ENCODE measurements at places on chromosomes 1 and 21. TPM values are rescaled to one million over a fixed set of nuclear protein-coding genes. Genes with fewer than 3 reads are reported as not detected.

GRCh38 chr1:3922851-3923250 lies 22.8 kb upstream of the C1orf174 start:
- no peak for DNase-seq

The MEX3A gene
- 0.27 TPM for total RNA-seq

- no peak for DNase-seq
Observed at GRCh38 chr1:187790724-187791123, 962.0 kb downstream of the PLA2G4A start.

GRCh38 chr1:93384656-93385055 lies 38.9 kb downstream of the DR1 start:
- no peak for DNase-seq

GRCh38 chr1:197598935-197599334 lies 176.3 kb downstream of the DENND1B start:
- no peak for DNase-seq

- no peak for DNase-seq
Observed at GRCh38 chr1:246836209-246836966, 95.4 kb downstream of the AHCTF1 start.

GRCh38 chr1:173495609-173496267 lies 18.6 kb downstream of the PRDX6 start:
- no peak for DNase-seq

The RIMS3 gene
- total RNA-seq: 2.0 TPM

The CHI3L2 gene
- not detected for total RNA-seq

DNA sequence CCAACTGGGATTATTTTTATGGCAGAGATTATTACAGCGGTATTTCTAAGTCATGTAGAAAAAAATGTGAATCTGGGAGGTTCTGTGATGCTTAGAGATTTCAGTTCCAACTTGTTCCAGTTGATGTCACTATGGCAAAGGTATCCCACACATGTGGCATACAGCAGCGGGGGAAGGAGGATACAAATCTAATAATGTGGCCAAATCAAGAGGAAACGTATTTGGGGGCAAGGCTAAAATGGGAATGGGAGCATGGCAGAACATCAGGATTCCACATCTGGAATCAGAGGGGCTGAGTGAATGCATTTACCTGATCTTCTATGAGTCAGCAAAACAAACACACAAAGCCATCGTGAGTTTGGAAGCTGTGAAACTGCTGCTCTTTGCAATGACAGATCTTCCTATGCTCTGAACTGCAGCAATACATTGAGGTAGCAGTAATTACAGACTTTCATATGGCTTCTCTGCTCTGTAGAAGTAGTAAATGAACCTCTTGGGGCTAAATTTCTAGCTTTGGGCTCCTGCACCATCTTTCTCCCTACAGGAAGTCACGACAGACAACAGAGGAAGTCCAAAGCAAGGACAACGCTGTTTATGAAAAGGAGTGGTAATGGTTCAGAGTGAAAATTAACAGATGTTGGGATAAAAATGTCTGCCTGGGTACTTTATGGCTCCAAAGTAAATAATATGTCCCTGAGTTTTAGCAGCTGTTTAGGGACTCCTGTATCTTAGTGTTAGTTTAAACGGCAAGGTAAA lies 55.5 kb downstream of the GABPA start:
- no peak for DNase-seq

DNA sequence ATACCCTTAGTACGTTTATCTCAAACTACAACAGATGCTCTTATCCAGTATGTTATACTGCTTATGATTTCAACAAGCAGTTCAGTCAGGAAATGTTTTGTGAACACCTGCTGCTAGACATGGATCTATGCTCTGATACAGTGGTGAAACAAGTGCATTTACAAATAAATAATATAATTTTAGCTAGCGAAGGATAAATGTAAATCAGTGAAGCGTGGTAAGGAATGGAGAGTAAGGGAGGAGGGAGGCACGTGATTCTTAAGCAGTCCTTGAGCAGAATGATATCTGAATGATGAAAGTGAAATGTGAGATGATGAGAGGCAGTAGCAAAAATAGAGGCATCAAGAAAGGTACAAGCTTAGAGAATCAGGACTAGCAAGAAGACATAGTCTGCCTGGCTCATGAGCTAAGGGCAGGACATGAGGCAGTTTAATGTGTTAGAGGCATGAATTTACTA lies 6.3 kb downstream of the TSNAX start:
- no peak for DNase-seq

The GLIS1 gene
- total RNA-seq: not detected

GRCh38 chr1:206451134-206451686 lies 19.1 kb upstream of the IKBKE start:
- no peak for DNase-seq

- no peak for DNase-seq
Observed at GRCh38 chr21:29221253-29221744, 77.4 kb upstream of the BACH1 start.

- no peak for DNase-seq
Observed at GRCh38 chr1:182120411-182121258, 59.1 kb upstream of the ZNF648 start.

DNA sequence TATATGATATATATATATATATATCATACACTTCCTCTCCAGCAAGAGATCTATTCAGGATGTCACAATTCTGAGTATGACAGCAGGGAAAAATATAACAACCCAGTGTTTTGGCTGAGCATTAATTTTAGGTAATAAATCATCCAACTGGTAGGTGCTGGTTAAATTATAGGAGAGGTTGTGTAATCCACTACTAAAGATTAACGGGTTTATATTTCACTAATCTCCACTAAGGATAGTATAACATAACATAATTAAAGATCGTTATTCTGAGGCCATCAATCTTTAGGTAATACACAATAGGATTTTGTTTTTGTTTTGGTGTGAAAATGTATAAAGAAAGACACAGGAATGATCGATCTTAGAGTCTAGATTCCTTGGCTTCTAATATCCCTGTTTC lies 102.2 kb downstream of the COQ8A start:
- DNase-seq: no peak

- no peak for DNase-seq
Observed at GRCh38 chr21:38853421-38853919, 47.7 kb downstream of the ETS2 start.

The FYB2 gene
- total RNA-seq: 7.0 TPM

GRCh38 chr1:18571275-18571674 lies 59.4 kb upstream of the PAX7 start:
- no peak for DNase-seq

DNA sequence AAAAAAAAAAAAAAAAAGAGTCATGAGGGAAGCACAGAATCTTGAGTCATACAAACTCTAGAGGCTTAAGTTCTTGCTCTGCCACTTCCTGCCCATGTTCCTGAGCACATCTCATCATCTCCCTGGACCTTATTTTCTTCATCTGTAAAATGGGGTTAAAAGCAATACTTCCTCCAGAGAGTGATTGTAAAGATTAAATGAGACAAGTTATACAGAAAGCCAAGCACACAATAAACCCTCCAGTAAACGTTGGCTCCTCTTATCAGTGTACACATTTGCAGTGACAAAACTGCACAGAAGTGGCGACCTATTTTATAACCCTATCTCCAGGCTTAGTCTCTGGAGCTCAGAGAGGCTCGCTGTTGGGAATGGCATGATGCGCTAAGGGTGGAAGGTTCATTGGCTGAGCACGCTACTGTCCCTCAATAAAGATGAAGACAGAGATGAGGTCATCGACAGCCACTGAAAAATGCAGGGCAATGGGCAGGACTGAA lies 82.1 kb downstream of the RRAGC start:
- DNase-seq: no peak
